ENCODE measurements at places on chromosomes 3 and 15.

GRCh38 chr3:195847055-195847950, 35.6 kb upstream of the MUC4 start:
- no peak for DNase-seq

GRCh38 chr3:13064159-13064868, 8.9 kb downstream of the IQSEC1 start:
- no peak for DNase-seq

- DNase-seq = no peak
Observed at GRCh38 chr15:92425578-92426225, 32.0 kb downstream of the ST8SIA2 start.

GRCh38 chr3:64048631-64049061, 25.4 kb upstream of the PSMD6 start:
- DNase-seq = no peak

- DNase-seq = no peak
Observed at GRCh38 chr3:195809291-195809785, 2.4 kb downstream of the MUC4 start.

DNA sequence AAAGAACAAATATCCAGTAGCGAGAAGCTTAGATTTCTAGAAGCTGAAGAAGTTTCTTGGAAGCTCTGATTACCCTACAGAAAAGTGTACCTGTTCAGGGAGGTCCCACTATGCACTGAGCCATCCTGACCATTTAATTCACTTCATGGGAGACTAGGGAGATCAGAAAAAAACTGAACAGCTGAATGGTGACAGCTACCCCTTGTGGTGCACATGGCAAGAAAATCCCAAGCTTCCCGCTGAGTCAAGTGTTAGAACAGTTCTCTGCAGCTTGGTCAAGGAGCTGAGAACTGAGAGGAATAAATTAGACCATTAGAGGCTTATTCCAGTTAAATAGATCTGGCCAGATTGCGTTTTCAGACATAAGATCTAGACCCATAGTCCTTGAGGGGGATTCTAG, 197.2 kb upstream of the VEPH1 start:
- no peak for DNase-seq

- no peak for DNase-seq
Observed at GRCh38 chr3:74808506-74809275, 194.2 kb upstream of the CNTN3 start.

DNA sequence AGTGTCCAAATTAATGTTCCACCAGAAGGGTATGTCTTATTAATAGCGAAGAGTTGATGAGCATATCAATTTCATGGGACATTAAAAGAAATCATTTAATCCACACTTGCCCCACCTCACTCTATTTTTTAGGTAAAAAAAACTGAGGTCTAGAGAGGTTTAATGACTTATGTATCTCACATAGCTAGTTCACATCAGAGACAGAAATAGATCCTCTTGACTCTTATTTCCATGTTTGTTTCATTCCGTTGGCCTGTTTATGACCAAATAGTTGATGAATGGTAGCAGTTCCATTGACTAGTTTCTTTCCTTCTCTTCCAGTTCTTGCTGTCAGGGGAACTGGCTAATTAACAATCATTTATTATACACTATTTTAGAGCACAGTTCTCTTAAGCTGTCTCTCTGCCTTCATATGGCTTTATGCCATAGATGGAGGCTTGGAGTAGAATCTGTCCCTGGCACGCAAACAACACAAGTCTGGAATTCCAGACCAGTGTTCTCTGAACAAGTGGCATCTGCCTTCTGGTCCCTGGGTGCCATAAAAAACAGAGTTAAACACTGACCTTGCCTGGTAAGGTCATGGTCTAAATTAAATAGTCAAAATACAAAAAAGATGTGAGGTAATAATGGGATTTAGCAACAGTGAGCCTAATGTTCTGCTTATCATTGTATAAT, 220.0 kb upstream of the CGNL1 start:
- no peak for DNase-seq

DNA sequence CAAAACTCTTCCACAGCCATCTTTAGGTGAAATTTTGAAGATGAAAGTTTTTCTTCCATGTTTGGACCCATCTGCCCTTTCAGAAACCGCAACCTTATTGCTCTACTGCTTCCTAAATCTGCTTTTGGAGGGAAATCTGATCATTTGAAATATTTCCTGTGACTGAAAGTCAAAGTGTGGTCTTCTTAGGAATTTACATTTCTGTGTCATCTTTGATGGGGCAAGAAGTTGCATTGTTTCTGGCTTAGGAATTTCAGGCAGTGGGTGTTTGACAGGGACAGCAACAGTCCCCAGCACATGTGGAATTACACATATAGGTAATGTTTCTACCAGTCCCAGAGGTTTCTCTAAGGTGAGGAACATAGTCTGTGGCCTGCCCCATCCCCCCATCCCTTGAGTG, 5.3 kb upstream of the TYRO3 start:
- no peak for DNase-seq

DNA sequence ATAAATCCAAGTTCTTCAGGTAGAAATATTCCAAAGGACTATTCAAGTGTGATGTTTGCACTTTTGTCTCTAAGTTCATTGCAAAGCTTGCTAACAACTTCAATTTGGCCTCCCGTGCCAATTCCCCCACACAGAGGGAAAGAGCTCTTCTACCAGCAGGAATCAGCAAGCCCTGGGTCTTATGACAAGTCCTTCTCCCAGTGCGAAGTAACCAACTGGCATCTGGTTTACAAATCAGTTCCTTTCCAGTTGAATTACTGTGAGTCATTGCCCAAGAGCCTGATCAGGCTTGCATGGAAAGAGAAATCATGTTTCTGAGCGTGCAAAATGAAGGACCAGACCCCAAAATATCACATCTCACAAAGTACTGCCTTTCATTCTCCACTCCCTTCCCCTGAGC, 62.7 kb upstream of the SLCO3A1 start:
- no peak for DNase-seq

GRCh38 chr3:125054449-125055329, 1.1 kb downstream of the HEG1 start:
- DNase-seq = no peak

GRCh38 chr3:128701342-128702212, 24.4 kb upstream of the RAB7A start:
- DNase-seq = no peak

DNA sequence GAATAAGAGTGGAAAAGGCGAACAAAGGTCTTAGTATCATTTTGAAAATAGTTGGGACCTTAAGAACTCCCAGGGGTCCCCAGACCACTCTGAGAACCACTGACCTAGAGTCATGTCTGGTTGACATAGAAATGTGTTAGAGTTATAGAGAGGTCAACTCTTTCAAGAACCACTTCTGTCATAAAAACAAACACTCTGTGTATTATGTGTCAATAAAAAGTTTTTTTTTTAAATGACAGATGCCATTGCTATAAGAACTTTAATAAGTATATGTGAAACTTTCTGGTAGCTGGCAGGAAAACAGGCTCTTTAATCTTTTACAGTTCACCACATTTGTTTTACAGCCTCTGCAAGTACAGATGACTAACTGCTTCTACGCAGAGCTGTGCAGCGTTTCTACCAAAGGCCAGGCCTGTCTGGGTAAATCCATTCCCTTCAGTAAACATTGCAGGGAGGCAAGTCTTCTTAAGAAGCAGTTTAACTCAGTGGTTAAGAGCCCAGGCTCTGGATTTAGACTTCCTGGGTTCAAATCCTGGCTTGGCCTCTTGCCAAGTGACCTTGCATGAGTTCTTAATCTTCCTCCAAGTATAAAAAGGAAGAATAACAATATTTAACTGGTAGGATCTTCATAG, 56.6 kb downstream of the RFTN1 start:
- no peak for DNase-seq

DNA sequence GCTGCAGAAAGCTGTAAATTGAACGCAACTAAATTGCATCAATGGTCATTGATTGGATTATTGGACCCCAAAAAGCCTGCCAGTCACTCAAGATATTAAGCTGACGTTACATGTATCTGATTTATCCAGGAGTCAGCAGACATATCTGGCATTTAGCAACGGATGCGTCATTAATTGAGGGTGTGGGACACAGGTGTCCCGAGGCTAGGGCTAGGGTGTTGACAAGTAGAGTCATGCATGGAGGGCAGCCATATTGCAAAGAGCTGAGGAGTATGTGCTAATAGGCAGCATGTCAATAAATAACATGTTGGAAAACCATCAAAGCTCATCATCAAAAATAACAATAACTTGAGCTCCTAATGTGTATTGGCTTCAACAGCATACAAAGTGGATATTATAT, 234.5 kb upstream of the GOLGA6L4 start:
- DNase-seq = no peak

DNA sequence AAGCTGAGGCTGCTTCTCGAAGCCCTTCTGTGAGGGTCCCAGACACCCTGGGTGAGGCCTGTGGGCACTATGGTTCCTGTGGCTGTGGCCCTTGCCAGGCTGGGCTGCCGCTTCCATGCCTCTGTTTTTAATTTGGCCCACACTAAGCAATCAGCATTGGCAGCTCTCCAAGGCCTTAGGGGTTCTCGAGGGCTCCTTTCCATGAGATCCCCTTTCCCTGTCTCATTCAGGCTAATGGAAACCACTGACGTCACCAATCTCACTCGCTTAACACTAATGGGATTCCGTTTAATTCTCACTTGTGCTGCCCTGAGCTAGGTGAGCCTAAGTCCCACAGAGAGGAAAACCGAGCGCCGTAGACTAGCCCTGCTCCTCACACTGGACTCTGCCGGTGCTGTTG, 60.2 kb upstream of the RAB6B start:
- DNase-seq = no peak

DNA sequence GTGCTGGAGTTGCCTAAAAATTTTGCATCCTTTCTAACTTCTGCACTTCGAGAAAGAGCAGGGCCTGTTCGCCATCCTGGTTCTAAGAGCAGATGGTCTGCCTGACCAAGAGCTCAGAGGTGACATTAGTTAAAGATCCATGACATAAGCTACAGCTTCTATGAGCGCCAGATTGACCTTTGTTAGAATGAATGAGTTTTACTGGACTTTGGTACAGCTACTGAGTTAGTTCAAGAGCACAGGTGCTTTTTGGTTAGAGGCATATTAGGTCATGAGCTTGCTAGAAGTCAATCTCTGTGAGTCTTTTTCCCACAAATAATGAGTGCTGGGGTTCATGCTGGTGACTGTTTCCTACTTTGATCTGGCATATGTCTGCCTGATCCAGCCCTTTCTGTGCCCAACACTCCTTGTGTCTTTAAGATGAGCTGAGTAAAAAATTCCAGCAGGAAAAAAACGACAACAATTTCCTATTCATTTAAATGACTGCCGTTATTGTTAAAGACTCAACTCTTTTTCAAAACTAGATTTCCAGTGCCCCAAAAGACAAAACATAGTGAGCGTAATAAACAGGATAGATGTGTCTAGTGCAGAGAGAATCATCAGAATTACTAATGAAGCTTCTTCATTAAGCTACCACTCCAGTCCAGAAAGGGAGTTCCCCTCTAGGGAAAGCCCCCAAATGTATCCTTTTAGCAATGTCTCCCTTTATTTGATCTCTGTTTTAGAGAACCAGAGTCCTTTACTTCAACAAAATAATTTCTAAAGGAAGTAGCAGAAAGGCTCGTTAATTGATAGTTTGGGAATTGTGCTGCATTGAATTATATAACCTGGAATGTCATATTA, 152.9 kb downstream of the SLCO3A1 start:
- DNase-seq = no peak

- DNase-seq = no peak
Observed at GRCh38 chr3:173371848-173372487, 25.6 kb upstream of the NLGN1 start.

GRCh38 chr3:126537116-126537729, 13.3 kb downstream of the CHST13 start:
- no peak for DNase-seq

GRCh38 chr15:74268020-74268419, 31.9 kb downstream of the CCDC33 start:
- DNase-seq = no peak

DNA sequence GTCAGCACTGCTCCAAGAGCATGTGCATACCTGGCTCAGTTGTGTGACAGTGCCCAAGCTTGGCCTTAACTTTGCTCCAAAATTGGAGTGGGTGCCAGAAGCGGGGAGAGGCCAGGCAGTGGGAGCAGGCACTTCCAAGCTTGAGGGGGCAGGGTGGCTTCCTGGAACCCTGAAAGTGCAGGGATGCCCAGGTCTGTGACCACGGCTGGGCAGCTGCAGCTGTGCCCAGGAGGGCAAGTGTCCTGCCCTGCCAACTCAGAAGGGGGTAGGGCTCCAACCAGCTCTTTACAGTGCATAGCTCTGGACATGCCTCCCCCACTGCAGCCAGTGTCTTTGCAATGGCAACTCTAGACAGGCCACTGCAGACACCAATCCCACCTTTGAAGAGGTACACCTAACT, 478.6 kb downstream of the OTOL1 start:
- DNase-seq = no peak

GRCh38 chr15:89839167-89839810, 24.6 kb upstream of the ANPEP start:
- no peak for DNase-seq

DNA sequence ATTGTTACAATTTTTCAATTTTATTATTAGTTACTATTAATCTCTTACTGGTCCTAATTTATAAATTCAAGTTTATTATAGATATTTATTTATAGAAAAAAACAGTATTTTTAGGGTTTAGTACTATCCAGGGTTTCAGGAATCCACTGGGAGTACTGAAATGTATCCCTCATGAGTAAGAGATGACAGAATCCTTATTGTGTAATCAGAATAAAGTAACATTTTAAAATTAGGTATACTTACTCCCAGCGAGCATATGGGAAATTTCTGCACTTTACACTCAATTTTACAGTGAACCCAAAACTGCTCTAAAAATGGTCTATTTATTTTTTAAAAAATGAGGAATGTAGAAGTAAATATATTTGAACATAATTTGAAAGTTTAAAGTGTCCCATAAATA, 202.7 kb downstream of the CGGBP1 start:
- DNase-seq = no peak

- DNase-seq = no peak
Observed at GRCh38 chr3:113287111-113287802, 75.9 kb downstream of the BOC start.

- no peak for DNase-seq
Observed at GRCh38 chr3:22377421-22377820, 626.4 kb upstream of the ZNF385D start.

DNA sequence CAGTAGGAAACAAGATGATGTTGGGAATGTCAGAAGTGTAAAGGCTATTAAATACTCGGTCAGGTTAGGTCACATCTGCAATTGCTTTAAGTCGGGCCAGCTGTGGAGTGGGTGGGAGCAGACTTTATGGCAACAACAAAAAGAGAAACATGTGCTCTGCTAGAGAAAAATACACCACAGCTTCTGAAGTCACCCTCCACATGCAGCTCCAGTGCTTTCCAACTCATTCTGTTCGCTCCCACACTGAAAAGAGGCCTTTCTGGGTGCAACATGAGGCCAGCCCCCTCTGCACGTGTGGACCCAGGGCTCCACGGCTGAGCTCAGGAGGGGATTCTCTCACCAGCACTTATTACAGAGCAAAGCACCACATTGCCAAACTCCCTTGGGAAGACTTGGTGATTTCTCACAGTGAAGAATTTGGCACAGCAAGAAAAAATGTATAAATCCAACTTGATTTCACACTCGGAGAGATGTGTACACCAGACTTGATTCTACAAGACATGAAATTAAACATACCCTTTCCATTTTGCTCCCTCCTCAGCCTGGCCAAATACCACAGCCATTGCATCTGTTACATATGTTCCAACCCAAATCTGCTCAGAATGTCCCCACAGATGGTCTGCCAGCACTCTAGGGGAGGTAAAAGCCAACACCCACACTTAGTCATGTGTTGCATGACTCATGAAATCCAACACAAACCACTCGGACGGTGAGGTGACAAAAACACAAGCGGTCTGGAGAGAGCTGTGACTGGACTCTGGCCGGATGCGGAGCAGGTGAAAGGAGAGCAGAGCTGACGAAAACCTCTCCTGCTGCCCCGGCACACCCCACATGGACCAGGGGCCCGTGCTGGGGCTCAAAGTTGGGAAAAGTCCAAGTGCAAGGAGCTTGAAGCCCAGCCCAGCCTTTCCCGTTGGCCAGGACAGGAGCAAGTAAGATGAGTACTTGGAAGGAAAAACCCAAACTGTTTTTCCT, 74.6 kb downstream of the ITGB5 start:
- DNase-seq = no peak
